ENCODE measurements at places on chromosomes 11 and 22.

GRCh38 chr11:122108192-122108799 is 7.7 kb downstream of the BLID start:
- peak; percentile 84 for DNase-seq

DNA sequence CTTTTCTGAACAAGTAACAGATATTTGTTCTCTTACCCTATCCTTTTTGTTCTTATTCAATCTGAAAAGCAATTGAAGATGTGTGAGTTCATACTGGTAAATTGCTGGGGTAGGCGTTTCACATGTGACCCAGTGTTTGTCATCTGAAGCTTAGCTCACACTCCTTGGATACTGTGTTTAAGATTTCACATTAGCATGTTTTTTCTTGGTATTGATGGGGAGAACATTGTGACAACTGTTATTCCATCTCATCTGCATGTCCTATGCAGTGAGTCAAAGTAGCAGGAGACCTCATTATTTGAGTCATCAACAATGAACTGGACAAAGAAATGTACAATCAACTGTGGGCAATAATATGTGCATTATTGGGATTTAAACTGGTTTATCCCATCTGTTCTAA is 691.6 kb upstream of the ANO5 start:
- no peak for DNase-seq

- DNase-seq = no peak
Measured at GRCh38 chr11:72626414-72626936, 47.7 kb downstream of the PDE2A start.

- no peak for DNase-seq
Measured at GRCh38 chr11:68541116-68541515, 80.6 kb downstream of the PPP6R3 start.

DNA sequence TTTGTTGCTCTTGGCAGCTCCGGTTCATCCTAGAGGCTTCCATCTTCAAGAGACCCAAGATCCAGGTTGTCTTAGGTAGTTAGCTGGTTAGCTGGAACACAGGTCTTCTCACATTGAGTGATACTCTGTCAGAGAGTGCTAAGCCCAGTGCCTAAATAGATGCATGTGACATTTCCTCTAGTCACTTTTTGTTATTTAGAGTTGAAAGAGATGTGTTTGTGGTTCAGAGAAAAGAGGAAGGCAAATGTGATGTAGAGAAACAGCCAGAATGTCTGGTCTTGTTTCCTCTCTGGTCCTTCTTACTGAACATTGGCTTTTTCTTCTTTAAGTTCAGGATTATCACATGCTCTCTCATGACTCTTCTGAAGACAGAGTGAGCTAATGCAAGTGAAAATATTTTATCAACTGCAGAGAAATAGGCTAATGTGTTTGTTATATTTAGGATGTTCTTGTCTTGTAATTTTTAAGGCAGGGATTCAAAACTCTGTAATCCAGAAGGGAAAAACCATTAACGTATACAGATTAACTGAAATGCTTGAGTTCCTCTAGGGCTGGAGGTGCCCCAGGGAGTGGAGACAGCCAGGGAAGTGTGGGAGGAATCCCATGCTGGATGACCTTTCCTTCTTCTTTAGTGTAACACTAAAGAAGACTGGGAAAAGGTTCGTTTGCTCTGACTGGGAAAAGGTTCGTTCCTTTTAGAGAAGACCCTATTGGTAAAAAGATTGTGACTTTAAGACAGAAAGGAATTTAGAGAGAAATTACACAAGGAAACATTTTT is 75.4 kb downstream of the SWAP70 start:
- no peak for DNase-seq

DNA sequence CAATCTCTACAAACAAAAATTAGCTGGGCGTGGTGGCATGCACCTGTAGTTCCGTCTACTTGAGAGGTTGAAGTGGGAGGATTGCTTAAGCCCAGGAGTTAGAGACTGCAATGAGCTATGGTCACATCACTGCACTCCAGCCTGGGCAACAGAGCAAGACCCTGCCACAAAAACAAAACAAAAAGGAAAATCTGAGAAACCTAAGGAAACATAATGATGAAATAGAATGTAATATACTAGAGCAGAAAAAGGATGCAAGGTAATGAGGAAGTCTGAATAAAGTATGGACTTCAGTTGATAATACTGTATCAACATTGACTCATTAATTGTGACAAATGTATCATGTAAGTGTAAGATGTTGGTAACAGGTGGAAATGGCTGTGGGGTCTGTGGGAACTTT is 8.1 kb downstream of the NPAS4 start:
- DNase-seq = no peak

- DNase-seq = peak; percentile 17
Measured at GRCh38 chr11:106644824-106645223, 373.5 kb downstream of the GUCY1A2 start.

GRCh38 chr11:17260020-17260419 is 16.5 kb upstream of the NUCB2 start:
- DNase-seq = peak; percentile 42

DNA sequence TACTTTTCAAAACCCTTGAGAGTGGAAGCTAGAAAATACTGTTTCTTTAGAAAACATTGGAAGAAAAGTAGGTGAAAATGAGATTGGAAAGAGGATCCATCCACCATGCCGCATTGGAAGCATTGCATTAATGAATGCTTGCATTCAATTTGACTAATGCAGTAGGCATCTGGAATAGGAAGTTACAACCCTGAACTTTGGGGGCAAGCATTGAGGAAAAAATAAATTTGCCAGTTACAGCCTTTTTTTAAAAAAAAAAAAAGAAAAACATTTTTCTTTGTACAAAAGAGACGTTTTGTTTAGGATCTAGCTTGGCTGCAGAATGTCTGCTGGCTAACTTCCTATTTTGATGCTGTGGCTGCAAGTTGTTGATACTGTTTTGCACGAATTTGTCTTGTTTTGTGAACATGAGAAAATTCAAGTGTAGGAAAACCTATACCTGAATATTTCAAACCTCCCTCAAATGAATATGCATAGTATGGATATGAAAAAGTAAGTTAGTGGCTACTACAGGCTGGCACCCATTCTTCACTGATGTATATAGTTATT is 28.1 kb downstream of the RTN3 start:
- DNase-seq = peak; percentile 22

- no peak for DNase-seq
Measured at GRCh38 chr11:77198440-77198849, 70.4 kb downstream of the MYO7A start.

GRCh38 chr11:108654994-108655631 is 9.8 kb upstream of the DDX10 start:
- DNase-seq = peak; percentile 63
